Neural crest cell (in vitro differentiated cells): ENCODE measurements at places on chromosomes 16 and 17. TPM values are rescaled to one million over a fixed set of nuclear protein-coding genes. Genes with fewer than 3 reads are reported as not detected.

The CXCL16 gene
- total RNA-seq, result not detected in 2 replicates

The GAS7 gene
- total RNA-seq, result 72.7 and 84.8 TPM in 2 replicates

The RABEP1 gene
- total RNA-seq, result 57.0 and 57.9 TPM in 2 replicates

The ABCA8 gene
- 12.1 and 13.3 TPM in 2 replicates for total RNA-seq

The SLFN14 gene
- total RNA-seq, result not detected in 2 replicates

The NPIPA8 gene
- total RNA-seq, result 0.65 and 0.68 TPM in 2 replicates

The SYNGR3 gene
- 2.1 and 2.2 TPM in 2 replicates for total RNA-seq

The SPEM1 gene
- total RNA-seq, result 0.26 and 0.93 TPM in 2 replicates
